Non-pigmented ciliary epithelial cell (primary cell): ENCODE measurements at places on chromosomes 7 and 10.

- no peak for DNase-seq
Observed at GRCh38 chr7:8321312-8321711, 59.3 kb upstream of the ICA1 start.

GRCh38 chr7:157703534-157704195 lies 366.9 kb downstream of the DNAJB6 start:
- DNase-seq: no peak

DNA sequence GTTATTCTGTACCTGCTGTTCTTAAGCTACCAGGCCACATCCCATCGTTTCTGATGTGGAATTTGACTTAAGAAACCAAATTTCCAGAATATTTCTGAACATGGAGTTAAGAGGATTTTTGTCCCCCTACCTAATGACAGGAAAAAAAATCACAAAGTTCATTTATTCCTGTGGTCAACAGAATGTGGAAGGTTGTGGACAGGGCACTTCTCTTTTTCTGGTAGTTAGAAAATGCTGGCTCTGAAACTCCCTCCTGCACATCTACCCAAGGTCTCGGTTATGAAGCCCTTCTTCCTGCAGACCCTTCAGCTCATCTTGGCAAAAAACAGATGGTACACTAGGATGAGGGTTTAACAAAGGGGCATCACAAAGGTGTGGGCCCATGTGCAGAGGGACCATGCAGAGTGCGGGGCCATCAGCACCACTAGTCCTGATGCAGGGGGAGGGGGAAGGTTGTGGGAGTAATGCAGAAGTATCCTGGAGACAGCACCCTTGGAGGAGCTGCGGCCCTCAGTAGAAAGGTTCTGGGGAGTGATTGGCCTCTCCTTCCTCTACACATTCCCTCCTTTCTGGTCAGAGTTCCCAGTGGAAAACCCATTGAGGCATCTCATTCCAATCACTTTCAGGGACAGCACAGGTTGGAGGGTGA lies 9.8 kb downstream of the ALOX5 start:
- DNase-seq: no peak

GRCh38 chr7:4085937-4086691 lies 596.0 kb upstream of the FOXK1 start:
- DNase-seq: no peak

DNA sequence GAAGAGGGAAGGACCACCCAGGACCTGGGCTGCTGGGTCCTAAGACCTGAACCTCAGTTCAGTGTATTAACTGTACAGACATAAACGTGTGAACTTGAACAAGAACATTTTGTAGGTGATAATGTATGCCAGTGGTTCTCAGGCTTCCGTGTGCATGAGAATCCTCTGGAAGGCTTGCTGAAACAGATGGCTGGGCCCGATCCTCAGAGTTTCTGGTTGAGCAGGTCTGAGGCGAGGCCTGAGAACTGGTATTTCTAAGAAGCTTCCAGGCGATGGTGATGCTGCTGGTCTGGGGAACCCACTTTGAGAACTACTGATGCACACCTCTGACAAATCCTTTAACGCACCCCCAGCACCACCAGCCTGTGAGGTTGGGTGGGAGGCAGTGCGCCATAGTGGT lies 70.4 kb downstream of the CDH23 start:
- no peak for DNase-seq

DNA sequence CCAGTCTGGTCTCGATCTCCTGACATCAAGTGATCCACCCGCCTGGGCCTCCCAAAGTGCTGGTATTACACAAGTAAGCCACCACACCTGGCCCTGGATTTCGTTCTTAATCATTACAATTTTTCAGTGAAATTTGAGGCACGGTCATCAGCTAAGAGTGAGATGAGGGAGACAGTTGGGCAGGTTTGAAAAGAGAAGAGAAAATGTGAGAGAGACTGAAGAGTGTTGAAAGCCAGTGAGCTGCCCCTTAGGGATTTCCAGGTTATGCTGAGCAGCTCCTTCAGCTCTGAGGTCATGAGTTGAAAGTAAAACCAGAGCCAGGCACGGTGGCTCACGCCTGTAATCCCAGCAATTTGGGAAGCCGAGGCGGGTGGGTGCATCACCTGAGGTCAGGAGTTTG lies 5.9 kb upstream of the UPF2 start:
- DNase-seq: no peak

GRCh38 chr10:132062641-132063390 lies 2.9 kb upstream of the JAKMIP3 start:
- no peak for DNase-seq

GRCh38 chr7:87083865-87084519 lies 24.5 kb upstream of the ELAPOR2 start:
- DNase-seq: no peak

DNA sequence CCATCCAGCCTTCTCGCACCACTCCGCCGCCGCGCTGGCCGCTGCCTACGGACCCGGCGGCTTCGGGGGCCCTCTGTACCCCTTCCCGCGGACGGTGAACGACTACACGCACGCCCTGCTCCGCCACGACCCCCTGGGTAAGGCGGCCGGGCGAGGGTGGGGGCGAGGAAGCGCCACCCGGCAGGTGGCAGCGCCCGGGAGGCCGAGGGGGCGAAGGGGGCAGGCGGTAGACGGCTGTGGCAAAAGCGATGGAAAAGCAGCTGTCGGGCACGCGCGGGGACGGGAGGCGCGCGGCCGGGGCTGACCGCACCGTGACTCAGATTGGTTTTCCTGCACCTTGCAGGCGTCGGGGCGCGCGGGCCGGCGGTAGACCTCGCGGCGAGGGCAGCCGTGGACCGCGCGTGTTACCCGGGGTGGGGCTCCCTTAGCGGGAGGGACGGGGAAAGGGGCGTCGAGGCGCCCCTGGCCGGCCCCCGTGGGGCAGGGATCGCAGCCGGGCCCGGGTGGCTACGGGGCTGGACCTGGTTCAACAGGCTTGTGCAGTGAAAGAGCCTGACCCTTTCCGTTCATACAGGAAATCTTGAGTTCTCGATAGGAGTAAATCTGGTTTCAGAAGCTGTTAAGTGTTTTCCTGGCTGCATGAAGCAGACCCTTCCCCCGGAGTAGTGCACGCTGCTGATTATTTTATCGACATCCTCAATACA lies 608 bp downstream of the HHEX start:
- DNase-seq: no peak

- DNase-seq: no peak
Observed at GRCh38 chr7:52431082-52431815, 604.2 kb upstream of the POM121L12 start.

DNA sequence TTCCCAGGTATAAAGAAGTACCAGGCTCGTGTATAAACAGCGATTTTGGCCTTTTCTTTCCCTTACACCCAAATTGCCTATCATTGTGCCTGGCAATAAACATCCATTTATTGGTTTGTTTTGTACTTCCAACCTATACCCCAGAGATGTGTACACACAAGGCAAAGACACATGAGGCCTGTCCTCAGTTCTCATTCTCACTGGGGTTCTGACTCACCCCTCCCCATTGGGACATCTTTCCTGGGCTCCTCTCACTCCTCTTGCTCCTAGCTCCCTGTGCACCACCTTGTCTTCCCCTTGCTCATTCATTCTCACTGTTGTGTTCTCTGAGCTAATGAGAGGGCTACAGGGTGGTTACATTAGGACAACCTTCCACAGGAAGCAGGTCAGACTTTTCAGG lies 240.7 kb downstream of the ANK3 start:
- no peak for DNase-seq

GRCh38 chr10:95330966-95331453 lies 40.2 kb upstream of the PDLIM1 start:
- no peak for DNase-seq

DNA sequence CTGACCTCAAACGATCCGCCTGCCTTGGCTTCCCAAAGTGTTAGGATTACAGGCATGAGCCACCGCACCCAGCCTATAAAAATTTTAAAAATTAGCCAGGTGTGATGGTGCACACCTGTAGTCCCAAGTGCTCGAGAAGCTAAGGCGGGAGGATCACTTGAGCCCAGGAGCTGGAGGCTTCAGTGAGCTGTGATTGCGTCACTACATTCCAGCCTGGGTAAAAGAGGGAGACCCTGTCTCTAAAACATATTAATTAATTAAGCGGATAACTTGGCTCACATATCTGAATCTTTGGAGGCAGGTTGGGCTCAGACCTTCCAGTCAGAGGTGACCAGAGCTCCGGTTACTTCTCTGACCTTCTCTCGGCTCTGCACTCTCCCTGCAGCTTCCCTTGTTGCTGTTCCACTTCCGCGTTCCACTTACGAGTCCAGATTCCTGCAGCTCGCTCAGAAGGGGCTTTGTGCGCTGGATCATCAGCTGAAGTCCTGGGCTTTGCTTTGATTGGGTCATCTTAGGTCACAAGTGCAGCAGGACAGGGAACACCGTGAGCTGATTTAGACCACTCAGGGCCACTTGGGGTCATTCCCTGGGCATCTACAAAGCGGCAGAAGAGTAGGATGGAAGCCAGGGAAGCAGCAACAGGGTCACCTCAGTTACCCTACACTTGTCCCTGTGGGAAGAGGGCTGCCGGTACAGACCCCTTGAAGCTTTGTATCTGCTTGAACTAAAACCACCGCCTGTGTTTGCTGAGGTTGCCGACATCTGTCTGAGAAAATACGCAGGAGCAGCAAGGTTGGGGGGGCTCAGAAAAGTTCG lies 2.0 kb upstream of the ARPC1B start:
- no peak for DNase-seq

GRCh38 chr7:131039836-131040235 lies 287.8 kb upstream of the MKLN1 start:
- DNase-seq: no peak

GRCh38 chr7:32580646-32581045 lies 85.4 kb downstream of the AVL9 start:
- DNase-seq: no peak

- no peak for DNase-seq
Observed at GRCh38 chr7:121436688-121437087, 40.6 kb upstream of the FAM3C start.

- DNase-seq: no peak
Observed at GRCh38 chr7:79806161-79806734, 328.4 kb upstream of the GNAI1 start.

GRCh38 chr10:28663576-28664368 lies 13.5 kb upstream of the BAMBI start:
- peak; percentile 72 for DNase-seq

DNA sequence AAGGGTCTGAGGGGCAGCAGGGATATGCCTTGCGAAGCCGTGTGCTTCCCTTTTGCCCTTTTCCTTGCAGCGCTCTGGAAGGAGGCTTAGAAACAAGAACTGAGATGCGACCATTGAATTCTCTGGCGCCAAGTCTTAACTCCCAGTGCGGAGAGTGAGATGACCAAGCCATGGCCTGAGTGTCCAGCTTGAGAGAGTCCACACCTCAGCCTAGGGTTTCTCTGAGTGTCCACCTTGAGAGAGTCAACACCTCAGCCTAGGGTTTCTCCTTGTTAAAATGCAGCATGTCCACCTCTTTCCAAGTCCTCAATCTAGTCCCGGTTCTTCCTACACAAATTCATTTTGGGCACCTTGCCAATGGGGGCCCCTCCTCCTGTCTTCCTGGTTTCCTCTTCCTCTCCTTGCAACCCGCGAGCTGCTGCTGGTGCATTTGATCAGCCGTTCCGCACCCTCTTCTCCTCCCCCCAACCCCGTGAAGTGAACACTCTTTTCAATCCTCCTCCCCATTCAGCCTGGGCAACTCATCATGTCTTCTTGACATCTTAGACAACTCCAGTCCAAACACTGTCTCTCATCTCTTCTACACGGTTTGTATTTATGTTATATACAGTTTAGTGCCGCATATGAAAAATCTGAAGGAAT lies 178.2 kb upstream of the PITRM1 start:
- no peak for DNase-seq

- peak; percentile 78 for DNase-seq
Observed at GRCh38 chr10:6401558-6402348, 178.3 kb downstream of the PRKCQ start.

- no peak for DNase-seq
Observed at GRCh38 chr10:4710858-4711257, 115.1 kb upstream of the AKR1E2 start.

DNA sequence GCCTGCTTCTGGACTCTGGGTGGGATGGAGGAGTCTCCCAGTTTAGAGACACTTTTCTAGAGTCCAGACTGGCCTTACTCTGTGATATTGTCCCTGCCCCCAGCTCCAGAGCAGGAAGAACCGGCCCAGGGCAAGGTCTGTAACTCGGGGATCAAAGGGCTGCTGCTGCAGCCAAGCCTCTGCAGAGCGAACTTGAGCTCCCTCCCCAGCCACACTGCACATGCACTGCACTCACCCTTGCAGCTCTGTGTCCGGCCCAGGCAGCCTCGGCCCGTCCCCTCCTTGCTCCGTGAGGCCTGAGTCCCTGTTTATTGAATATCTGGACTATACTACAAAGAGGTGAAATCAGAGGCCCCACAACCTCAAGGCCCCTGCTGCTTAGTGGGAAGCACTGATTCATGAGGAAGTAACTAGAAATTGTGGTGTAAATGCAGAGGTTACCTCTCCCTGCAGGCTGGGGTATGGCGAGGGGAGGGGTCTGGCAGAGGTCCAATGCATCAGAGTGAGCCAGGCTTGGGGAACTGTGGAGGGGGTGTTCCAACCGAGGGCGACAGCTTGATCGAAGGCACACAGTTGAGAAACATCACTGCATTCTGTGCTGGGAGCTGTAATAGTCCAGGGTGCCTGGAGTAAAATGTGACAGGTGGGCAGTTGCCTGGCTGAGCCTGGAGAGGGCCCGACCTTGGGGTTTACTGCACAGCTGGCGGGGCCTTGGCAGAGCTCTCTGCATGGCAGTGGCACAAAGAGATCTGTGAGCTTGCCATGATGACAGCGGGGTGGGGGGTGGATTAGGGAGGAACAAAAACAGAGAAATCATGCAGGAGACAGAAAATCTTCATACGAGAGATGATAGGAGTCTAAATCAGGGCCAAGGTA lies 49.1 kb downstream of the AOC1 start:
- no peak for DNase-seq

GRCh38 chr10:61486738-61487396 lies 33.7 kb upstream of the TMEM26 start:
- peak; percentile 22 for DNase-seq

GRCh38 chr10:27998178-27998953 lies 513 bp downstream of the ODAD2 start:
- no peak for DNase-seq

- peak; percentile 24 for DNase-seq
Observed at GRCh38 chr7:121562259-121562658, 166.2 kb upstream of the FAM3C start.

DNA sequence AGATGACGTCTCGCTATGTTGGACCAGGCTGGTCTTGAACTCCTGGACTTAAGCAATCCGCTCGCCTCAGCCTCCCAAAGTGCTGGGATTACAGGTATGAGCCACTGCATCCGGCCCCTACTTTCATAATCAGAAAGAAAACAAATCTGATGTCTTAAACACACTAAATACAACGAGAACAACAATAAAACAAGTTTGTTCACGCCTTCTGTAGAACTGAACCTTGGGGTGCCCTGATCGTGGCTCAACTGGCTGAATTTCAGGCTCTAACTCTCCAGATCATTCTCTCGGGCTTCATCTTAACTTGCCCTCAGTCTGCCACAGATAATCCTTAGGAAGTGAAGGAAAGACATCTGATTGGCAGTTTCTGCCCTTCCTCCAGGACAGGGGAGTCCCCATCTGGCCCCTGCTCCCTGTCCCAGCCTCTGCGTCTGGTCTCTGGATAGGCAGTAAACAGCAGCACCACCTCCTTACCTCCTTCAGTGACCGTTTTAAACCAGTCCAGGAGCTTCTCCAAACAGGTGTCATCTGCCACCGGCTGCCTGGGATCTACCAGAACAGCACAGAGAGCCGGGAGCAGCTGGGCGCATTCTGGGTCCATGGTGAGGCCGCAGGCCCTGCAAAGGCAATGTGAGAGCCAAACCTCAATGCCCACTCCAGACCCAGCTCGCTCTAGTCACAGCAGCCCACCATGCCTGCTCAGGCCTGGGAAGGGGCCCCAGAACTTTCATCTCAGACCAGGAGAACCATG lies 1.3 kb downstream of the BRAT1 start:
- no peak for DNase-seq

- DNase-seq: no peak
Observed at GRCh38 chr10:124672181-124672638, 72.0 kb downstream of the FAM53B start.
